ENCODE measurements at places on chromosomes 2 and 18.

DNA sequence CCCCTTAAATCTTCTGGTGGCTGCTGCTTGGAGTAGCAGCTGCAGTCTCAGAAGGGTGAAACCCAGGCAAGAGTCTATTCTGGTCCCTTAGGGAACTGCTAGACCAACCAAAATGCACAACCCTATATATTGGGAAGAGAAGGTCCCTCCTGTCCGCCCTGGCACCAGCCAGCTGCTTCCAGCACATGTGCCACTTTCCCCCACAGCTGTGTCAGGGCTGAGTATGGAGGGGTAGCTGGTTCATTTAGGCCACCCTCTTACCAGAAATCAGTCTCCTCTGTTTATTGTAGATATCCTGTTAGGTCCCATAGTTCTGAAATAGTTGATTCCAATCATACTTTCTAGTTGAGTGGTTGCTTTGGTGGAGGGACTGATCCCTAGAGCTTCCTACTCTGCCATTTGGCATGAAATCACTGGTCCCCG is 68.9 kb downstream of the BIRC6 start:
- no peak for DNase-seq

DNA sequence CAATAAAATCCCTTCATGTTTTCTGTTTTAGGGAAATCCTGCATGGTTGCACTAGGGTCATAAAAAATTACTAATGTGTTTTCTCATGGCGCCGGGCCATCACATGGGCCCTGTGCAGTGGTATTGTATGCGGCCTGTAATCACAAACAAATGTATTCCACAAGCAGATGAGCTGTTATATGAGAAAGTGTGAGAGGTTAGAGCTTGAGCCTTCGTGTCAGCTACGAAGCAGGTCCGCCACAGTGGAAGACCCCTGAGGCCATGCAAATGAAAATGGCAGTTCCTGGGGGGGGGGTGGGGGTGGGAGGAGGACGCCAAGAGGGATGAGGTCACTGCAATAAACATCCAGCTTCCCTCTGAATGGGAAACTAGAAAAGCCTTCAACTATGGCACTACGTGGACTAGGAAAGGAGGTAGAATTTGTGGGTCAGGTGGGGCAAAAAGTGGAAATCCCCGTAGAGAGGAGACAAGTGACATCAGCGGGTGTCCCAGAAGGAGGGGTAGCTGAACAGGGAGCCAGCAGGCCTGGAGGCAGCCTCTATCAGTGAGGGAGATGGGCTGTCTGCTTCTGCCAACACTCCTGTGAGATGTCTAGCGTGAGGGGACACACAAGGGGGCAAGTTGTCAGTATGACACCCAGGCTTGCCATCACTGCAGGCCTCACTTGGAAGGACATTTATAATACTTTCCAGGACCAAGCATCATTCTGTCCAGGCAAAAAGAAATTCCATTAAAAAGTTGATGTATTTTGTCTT is 130.3 kb upstream of the CTAGE1 start:
- no peak for DNase-seq

- DNase-seq = no peak
Measured at GRCh38 chr2:224175538-224175937, 136.5 kb upstream of the SERPINE2 start.

DNA sequence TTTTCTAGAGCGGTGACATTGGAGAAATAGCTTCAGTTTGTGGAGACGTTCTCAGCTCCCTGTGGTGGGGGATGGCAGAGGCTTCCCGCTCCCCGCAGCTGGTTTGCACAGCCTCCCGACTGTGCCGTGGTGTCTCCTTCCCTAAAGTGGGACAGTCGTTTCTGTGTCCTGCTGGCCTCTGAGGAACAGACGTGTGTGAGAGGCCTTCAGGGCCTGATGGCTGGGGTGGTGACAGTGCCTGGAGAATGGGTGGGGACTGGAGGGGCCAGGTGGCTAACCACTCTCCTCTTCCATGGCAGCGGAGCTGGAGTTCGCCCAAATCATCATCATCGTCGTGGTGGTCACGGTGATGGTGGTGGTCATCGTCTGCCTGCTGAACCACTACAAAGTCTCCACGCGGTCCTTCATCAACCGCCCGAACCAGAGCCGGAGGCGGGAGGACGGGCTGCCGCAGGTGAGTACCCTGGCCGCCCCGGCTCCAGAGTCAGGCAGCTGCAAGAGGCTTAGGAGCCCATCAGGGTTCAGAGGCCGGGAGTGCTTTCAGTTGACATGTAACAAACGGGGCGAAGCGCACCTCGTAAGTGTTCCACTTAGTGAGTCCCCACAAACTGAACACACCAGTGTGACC is 105.4 kb downstream of the FAM210A start:
- no peak for DNase-seq

DNA sequence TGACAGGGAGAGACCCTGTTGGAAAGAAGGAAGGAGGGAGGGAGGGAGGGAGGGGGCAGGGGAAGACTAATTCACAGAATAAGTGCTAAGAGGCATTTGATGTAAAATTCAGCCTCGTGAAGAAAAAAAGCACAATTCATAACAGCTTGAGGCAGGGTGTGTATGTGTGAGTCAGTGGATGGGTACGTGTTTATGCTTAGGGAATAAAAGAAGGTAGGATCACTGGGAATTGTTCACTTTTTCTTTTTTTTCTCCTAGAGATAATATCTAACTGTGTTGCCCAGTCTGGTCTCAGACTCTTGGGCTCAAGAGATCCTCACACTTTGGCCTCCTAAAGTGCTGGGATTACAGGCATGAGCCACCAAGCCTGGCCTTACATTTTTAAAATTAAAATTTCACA is 39.2 kb downstream of the WDR33 start:
- DNase-seq = no peak

DNA sequence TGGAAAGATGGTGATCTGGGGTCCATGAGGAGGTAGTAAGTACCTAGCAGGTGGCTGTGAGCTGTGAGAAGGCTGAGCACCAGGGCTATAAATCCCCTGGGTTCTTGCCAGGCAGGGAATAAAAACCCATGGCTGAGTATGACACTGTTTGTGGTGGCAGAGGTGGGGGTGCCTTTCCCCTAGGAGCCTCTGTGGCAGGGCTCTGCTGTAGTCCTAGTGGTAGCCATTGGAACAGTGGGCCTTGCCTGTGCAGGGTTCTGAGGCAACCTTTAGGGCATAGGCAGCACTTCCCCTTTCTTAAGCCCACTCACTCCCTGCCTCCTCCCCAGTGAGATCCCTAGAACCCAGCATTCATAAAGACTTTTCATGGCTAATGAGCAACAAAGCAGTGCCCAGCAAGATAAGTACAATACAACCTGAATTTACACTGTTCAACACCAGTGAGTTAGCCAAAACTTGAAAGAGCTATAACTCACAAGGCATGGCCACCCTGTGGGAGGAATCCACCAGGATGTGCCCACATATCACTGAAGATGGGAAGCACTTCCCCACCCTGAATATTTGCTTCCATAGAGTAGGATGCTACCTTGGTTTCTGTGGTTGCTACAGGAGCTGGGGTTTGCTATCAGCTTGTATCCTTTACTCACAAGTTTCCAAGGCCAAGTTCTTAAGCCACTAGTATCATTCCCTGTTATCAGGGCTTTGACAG is 100.9 kb upstream of the NEUROD1 start:
- DNase-seq = no peak

DNA sequence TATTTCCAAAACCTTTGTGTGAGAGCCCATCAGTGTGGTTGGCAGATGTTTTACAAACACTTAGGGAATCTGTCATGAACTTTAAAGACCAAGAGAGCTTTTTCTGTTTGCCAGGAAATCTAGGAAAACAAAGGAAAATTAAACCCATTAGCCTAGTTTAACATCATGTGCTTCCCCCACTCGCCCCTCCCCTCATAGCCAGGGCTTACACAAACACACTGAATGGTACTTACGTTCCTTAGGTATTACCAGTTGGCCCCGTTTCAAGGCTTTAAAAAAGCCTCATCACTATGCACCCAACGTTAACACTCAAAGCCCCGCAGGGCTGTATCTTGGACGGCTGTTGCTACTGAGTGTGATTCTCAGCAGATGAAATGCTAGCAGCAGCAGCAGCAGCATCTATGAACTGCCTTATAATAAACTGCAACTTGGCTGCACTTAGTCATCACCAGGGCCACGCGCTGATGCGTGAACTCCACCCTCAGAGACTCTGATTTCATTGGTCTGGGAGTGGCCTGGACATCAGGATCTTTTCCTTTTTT is 20.1 kb upstream of the TTC39C start:
- DNase-seq = no peak

GRCh38 chr2:168566974-168567665 is 111.0 kb downstream of the CERS6 start:
- no peak for DNase-seq

GRCh38 chr2:218804817-218805216 is 22.9 kb downstream of the CYP27A1 start:
- DNase-seq = no peak

- no peak for DNase-seq
Measured at GRCh38 chr2:851078-851477, 99.6 kb upstream of the SNTG2 start.

DNA sequence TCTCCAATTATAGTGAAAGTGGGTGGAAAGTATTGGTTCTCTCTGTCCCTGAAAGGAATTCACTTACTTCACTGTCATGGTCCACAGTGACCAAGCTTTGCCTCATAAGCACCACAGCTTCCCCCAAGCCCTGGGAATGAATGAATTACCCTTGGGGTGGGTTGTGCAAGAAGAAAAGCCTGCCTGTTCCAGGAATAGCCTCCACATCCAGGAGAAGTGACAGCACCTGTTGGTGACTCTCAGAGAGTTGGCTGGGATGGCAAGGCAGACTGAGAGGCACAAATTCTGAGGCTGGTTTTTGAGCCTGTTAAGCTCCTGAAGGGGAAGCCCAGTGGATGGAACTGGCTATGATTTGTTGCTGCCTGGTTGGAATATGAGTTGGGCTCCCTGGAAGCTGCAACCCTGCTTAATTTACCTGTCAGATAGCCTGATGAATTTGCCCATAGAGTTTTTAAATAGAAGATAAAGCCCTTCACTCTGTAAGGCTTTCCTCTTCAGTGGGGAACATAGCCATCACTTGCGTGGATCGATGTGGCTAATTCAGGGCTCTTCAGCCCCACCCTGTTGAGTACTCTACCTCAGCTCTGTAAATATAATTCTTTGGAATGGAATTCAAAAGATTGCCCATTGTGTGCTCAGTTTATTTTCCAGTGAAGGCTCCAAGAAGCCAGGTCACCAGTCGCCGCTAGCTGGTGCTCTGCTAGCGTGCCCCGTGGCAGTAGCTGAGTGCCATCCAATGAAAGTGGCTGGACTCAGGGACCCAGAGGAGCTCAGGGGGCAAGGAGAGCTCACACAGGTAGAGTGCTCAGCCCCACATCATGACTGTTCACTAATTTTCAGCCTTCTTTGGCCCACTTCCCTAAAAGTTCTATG is 479.3 kb downstream of the IRS1 start:
- DNase-seq = no peak

Data from cortex of kidney (tissue), 1 donor.